A673 (cell line): ENCODE measurements at places on chromosomes 4 and X.
A peak's percentile ranks its signal among the peaks of the same experiment; 100 is the strongest.

DNA sequence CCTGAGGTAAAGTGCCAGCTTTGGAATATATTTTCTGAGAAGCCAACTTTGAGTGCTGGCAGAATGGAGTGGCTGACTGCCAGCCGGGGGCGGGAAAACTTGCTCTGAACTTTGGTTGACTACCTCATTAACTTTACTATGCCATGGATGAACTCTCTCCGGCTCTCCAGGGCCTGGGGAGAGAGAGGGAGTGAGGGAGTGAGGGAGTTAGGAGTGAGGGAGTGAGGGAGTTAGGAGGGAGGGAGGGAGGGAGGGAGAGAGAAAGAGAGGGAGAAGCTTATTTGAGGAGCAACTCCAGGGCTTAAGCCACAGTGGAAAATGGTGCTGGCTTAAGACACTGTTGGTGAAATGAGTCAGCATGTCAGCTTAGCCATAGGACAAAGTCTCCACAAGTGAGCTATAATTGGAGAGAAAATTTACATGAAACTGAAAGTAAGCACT lies 280.9 kb upstream of the RPS6KA3 start:
- DNase-seq: peak; percentile 31

DNA sequence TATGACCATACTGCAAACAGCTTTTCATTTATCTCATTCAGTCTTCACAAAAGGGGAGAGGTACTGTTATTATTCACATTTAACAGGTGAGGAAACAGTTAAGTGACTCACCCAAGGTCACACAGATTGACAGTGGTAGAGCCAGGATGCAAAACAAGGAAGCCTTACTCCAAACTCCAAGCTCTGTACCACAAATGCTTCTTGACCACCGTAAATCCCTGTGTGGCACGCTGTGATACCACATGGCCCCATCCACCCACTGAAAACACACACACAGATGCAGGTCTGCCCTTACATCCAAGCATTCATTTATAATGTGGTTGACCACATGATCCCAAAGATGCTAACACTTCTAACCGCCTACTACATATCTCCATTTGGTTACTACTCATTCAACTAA lies 129.5 kb downstream of the TSPAN5 start:
- no peak for DNase-seq

DNA sequence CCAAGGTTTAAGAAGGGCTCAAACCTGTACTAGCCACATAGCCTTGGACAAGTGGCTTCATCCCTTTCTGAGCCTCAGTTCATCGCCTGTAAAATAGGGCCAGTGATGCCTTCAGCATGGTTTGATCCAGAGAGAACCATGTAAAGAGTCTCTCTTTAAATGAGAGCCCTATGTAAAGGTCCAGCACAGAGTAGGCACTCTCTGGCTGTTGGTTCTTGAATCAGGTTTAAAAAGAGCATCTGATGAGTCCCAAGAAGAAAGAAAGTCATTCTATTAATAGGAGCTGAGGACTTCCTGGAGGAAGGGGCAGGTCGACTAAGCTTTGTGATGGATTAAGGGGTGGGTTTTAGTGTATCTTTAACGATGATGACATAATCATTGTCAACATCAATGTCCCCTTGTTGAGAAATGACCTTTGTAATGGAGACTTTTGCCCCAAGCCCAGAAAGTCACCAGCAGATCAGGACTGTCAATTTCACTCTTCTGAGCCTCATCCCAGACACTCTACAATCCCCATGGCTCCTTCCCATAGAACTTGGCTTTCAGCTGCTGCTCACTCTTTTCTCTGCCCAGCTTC lies 4.0 kb upstream of the SLC2A9 start:
- DNase-seq: no peak

GRCh38 chr4:185031611-185032010 lies 13.3 kb downstream of the HELT start:
- no peak for DNase-seq

DNA sequence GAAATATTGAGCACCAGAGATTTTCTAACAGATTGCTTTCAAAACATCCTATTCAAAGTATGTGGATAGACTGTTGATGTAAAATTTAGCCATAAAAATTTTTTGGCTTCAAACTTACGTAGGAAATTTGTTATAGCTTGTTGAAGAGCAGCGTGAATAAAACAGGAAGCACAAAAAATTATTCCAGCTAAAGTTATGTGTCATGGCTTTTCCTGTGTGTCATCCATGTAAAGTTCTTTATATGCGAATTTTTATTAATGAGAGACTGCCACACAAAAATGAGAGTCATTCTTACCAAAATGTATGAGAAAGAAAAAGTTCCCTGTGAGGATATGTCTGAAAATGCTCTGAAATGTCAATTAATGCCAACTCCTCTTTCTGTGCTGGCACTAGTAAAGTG lies 19.5 kb downstream of the EPGN start:
- peak; percentile 12 for DNase-seq

DNA sequence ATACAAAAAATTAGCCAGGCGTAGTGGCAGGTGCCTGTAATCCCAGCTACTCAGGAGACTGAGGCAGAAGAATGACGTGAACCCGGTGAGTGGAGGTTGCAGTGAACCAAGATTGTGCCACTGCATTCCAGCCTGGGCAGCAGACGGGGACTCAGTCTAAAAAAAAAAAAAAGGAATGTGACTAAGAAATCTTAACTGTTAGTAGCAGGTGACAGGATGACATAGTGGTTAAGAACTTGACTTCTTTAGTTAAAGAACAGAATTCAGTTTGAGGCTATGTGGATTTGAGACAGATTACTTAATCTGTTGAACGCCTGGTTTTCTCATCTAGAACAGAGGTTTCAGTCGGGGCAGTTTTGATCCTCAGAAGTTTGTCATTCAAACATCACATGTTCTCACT lies 3.2 kb downstream of the TRMT44 start:
- DNase-seq: no peak

- no peak for DNase-seq
These were observed 24.3 kb upstream of the PCDH10 start for GRCh38 chr4:133124746-133125145.

DNA sequence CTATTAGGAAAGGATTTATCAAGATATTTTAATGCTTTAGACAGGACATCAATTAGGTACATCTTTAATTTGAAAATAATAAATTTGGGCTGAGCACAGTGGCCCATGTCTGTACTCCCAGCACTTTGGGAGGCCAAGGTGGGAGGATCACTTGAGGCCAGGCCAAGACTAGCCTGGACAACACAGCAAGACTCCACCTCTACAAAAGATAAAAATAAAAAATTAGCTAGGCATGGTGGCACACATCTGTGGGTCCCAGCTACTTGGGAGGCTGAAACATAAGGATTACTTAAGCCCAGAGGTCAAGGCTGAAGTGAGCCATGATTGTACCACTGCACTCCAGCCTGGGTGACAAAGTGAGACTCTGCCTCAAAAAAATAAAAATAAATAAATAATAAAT lies 59.6 kb upstream of the IRF2 start:
- no peak for DNase-seq

- DNase-seq: no peak
These were observed 13.2 kb downstream of the FGA start for GRCh38 chr4:154577324-154577723.

GRCh38 chrX:29528281-29528680 lies 687.1 kb upstream of the MAGEB2 start:
- DNase-seq: no peak

- DNase-seq: no peak
These were observed 59.8 kb upstream of the ACSL1 start for GRCh38 chr4:184885602-184886001.

- DNase-seq: no peak
These were observed 158.3 kb downstream of the PABPC4L start for GRCh38 chr4:134043266-134043665.

DNA sequence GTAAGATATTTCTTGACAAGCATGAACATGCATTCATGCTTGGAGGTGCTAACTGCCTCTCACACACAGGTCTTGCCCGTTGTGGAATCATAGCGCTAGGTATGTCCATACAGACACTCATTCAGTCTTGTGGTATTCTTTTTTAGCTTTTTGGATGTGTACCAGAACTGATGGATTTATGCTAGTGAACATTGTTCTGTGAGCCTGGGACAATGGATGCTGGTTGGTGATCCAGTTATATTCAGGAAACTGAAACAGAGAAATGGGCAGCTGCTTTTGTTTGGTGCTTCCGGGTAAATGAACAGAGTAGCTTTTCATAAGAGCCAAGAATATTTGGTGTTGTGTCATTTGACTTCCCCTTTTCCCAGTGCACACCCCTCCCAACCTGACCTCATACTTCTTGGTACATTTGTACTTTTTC lies 78.9 kb upstream of the SLC4A4 start:
- DNase-seq: peak; percentile 65

DNA sequence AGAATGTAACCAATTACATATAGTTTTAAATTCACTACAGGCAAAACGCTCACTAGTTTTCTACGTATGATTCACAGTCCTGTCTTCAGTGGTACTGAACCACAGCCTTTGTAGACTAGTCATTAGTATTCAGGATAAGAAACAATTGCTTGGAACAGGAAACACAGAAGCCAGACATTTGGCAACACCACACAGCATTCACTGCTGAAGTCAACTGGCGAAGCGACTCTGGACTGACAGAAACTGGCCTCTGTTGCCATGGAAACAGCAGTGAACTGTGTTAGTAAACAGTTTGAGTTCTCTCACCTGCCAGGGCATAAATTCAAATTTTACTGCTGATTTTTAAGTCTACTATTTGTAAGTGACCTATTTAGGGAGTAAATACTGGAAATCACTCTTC lies 57.6 kb downstream of the MAPK10 start:
- peak; percentile 17 for DNase-seq

DNA sequence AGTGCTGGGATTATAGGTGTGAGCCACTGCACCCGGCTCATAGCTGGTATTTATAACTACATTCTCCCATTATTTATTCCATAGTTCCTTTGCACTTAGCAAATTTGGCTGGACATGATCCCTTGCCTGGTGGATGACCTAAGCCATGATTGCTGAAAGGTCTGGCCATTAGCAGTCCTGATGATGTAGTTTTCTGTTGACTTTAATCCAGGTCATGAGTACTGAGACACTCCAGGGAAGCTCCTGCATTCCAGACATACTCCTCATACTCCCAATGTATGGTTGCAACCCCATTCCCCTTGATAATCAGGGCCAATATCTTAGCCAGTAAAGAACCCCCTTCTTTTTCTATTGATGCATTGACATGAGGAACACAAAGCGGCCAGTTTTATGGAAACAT lies 24.4 kb upstream of the MGST2 start:
- DNase-seq: no peak

DNA sequence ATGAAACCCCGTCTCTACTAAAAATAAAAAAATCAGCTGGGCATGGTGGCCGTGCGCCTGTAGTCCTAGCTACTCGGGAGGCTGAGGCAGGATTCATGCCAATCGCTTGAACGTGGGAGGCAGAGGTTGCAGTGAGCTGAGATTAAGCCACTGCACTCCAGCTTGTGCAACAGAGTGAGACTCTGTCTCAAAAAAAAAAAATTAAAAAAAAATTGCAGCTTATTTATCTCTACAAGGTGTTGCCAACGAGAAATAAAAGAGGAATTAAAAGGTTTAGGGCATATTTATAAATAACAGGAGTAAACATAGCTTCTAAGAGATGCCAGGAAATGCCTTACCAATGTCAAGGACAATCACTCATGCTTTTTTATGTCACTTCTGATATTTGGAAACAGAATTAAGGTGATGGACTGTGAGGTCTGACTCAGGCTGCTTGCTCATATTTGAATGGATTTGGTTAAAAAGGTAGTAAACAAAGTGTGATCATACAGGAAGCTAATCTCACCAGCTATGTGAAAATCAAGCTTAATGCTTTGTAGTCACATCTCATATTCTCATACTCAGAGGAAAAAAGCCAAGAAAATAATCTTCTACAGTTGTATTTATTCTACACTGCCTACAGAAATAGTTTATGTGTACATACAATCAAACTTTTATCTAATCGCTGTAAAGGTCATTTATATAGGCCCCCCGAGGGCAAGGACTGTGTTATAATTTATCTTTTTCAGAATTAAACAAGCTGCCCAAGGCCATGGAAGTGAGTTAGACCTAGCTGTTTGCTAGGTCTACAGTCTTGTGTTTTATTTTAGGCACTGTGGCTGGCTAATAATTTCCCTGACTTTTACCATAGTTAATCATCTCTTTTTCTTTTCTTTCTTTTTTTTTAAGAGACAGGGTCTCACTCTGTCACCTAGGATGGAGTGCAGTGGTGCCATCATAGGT lies 61.1 kb upstream of the RBMX start:
- no peak for DNase-seq
